ENCODE measurements at places on chromosomes 11 and 22.
A peak's percentile ranks its signal among the peaks of the same experiment; 100 is the strongest.

DNA sequence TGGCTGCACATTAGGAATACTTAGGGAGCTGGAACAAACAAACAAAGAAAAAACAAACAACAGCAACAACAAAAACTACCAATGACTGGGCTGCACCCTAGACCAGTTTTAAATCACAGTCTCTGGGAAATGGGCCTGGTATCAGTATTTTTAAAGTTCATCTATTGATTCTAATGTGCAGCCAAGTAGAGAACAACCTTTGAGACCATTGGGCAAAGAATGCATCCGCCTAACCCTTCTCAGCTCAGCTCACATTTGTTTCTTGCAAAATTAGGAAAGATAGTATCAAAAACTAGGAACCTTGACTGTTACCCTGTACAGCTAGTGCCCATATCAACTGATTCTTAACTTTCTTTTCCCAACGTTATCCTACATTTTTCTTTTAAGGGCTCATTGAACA is 5.2 kb downstream of the SYT9 start:
- DNase-seq = no peak

DNA sequence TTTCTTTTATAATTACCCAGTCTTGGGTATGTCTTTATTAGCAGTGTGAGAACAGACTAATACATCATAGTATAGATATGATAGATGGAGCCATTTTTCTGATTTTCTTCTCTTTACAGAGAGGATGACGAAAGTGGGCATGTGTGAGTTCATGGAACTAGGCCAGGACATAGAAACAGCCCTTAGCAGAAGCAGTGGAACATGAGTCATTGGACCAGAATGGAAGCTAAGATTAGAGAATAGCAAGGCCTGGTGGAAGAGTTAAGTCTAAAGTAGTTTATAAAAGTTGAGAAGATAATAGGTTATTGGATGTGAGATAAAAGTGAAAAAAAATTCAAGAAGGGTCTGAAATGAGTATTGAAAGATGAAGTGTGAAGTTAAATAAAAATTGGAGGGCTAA is 97.0 kb upstream of the MPPED2 start:
- DNase-seq = no peak

GRCh38 chr22:42587588-42588175 is 27.0 kb downstream of the POLDIP3 start:
- DNase-seq = no peak

GRCh38 chr22:46536537-46537224 is 739 bp downstream of the CELSR1 start:
- DNase-seq = peak; percentile 43

- DNase-seq = peak; percentile 20
Observed at GRCh38 chr11:96306933-96307775, 35.8 kb downstream of the MAML2 start.
